ENCODE measurements at places on chromosomes 7 and 10. TPM values are rescaled to one million over a fixed set of nuclear protein-coding genes. Genes with fewer than 3 reads are reported as not detected.

- no peak for DNase-seq
Measured at GRCh38 chr10:22900841-22901601, 26.8 kb upstream of the ARMC3 start.

The ADCY1 gene
- total RNA-seq: 1.8 TPM

- no peak for DNase-seq
Measured at GRCh38 chr7:101237206-101238067, at the start of gene CLDN15. Gene CLDN15, minus strand, starts transcription at chr7:101237802. Its CDS starts 221 bp downstream, at chr7:101237581.

The VWC2 gene
- not detected for total RNA-seq

DNA sequence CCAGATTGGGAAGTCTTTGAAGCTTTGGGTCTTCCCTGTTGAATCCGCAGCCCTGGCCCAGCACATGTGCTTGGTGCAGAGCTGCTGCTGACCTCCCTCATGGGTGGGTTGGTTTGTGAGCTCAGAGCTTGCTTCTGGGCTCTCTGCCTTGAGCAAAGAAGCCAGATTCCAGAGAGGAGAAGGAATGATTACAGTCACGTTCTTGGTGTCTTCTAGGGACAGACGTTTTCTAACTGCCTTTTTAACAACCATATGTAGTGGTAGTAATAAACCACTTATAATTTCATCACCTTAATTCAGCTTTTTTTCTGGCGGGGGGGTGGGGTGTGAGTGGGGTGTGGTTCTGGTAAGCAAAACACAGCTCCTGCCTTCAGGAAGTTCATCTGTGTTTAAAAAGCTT is 39.5 kb downstream of the LRMDA start:
- DNase-seq: peak; percentile 62

DNA sequence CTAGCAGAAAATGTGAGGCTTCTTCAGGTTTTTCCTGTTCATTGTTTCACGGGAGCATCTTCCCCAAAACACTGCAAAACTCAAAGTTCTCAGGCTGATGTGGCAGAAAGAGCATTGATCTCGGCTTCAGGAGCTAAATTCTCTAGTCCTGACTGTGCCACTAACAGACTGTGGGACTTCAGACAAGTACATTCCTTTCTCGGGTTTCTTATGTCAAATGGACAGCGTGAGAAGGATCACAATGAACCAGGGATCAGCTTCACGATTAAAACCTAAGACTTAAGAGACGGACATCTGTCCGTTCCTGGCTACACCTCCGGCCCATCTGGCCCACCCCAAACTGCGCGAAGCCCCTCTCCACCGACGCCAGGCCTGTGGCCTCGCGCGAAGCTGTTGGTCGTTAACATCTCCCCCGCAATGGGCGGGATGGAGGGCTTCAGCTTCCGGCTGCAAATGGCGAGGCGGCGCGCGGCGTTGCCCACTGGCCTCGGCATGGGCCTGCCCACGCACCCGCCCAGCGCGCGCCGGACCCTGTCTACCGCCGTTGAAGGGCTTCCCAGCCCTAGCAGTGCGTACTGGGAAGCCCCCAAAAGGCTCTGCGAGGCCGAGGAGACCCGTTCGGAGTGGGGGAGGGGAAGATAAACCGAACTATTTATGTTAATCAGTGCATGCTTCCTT is 549 bp upstream of the DDX50 start:
- DNase-seq: no peak

DNA sequence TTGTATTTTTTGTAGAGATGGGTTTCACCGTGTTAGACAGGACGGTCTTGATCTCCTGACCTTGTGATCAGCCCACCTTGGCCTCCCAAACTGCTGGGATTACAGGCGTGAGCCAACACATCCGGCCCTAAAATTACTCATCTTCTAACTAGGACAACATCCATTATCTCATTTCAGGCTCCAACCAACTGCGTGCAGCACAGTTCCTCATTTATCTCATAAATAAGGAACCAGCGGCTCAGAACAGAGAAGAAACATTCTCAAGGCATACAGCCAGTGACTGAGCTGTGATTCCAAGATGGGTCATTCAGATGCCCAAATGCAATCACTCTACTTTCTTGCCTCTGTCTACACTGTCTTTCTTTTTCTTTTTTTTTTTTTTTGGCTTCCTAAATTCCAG is 356.1 kb downstream of the ELMO1 start:
- DNase-seq: no peak

GRCh38 chr10:5040010-5040673 is 36.5 kb upstream of the AKR1C2 start:
- DNase-seq: no peak

- no peak for DNase-seq
Measured at GRCh38 chr7:2929321-2930201, 85.5 kb upstream of the GNA12 start.

DNA sequence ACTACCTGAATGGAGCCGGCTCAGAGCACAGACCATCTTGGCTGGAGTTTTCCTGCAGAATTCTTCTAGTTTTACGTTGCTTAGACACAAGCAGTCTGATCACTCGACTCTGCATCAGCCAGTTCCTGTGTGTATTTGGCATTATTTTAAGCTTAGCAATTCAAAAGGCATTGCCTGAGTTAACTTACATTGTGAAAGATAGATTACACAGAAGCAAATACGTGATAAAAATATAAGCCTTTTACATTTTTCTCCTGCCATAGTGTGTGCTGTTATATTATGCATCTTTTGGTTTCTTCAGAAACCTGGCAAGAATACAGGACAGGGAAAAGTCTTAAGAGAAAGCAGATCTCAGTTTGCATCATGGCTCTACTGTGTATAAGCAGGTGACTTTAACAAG is 98.1 kb downstream of the LRRC4 start:
- DNase-seq: no peak

DNA sequence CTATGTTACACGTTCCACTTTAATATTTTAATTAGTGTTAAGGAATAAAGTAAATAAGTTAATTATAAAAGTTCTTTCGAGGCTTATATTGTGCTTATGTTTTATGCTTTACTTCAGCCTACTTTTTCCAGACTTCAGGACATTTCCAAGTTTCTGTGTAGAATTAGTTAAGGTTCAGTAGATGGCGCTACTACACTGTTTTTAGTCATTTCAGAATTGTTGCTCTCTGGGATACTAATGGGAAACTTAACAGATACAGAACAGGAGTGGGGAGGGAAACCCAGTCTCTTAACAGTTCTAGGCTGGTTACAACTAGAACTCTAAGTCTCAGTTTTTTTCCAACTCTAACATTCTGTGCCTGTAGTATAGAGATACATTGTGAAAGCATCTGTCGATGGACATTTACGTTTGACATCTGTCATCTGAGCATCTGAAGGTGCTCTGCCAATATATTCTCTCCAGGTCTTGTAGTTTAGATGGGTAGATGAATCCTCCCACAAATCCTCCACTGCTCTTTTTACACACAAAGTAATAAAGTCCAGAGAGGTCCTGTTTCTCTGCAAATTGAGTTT is 56.8 kb upstream of the FAM171A1 start:
- DNase-seq: peak; percentile 92

GRCh38 chr7:133582766-133583523 is 330.1 kb downstream of the EXOC4 start:
- DNase-seq: no peak

- DNase-seq: no peak
Measured at GRCh38 chr10:86105640-86106039, 261.0 kb downstream of the GRID1 start.

The SFRP4 gene
- 5.3 TPM for total RNA-seq

DNA sequence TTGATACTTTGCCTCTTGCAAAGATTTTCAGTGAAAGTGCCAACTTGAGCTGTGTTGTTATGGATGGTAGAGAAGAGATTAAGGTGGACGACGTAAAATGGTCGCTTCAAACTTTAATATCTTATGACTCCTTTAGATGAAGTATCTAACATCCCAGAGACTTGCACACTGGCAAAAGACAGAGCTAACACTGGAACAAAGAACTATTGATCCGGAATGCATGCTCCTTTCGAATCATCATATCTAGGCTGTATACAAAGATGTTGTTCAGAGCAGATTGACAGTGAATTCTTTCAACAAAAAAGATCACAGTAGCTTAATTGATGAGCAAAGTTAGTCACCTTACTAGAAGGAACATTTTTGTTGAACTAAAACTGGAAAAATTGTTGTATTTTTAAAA is 592.7 kb downstream of the NXPH1 start:
- no peak for DNase-seq

DNA sequence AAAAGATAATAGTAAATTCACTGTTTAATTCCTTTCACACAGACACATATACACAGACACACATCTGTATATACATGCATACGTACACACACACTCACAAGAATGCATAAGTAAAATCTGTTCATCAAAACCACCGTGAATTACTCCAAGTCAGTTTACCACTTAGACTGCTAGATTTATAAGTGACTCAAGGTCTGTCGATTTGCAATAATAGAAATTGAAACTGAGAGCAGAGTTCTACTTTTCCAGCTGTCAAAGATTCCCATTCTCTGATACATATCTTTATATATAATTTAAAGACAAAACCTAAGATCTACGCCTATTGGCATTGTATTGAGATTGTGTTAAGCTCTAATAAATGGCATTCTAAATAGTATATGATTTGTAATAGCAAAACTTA is 9.9 kb upstream of the HGF start:
- no peak for DNase-seq

The PON1 gene
- 0.20 TPM for total RNA-seq

DNA sequence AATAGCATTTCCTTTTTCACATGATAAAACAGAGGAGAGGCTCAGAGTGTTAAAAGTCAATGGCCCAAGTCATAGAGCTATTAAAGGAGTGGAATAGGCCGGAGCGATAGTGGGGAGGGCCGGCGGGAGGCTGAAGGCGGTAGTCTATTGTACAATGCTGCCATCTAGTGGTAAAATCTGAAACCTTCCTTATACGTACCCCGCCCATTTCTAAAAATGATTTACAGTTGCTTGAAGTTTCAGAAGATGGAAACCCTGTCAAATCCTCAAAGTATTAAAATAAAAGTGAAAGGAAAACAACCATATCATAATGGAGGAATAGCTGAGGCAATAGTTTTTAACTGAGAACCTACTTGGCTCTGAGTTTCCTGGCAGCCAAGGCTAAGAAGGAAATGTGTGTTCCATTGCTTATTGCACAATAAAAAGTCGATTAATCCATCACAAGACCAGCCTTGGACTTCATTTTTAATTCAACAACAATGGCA is 209.1 kb downstream of the CCSER2 start:
- peak; percentile 74 for DNase-seq

GRCh38 chr7:108104324-108104723 is 25.8 kb downstream of the LAMB4 start:
- DNase-seq: no peak

DNA sequence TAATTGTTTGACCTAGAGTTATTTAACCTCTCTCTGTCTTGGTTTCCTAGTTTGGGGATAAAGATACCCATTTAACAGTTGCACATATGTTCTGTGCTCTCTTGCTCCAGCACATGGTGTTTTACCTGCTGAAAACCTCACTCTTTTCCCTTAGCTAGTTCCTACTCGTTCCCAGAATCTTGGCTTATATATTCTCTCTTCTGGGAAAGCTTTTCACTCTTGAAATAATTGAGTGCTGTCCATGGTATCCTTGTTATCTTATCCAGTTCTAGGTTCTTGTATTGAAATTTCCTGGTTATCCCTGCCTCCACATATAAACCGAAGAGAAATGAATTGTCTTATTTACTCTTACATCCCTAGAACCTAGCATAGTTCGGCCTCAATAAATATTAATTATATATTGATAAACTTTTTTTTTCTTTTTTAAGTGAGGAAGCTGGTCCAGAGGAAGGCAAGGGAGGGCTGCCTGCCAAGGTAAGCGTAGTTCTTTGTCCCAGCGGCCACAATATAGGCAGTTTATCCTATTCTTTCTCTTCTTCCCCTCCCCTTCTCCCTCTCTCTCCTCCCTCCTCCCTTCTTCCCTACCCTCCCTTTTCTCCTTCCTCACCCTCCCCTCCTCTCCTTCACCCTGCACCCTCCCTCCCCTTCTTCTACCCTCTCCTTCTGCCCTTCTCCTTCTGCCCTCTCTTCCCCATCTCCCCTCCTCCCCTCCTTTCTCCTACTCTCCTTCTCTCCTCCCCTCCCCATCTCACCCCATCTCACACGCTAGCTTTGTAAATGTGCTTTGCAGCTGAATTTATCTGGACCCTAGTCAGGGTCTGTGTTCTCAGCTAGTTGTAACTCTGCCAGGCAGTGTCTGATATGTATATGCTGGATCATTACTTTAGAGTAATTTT is 7.9 kb downstream of the WEE2 start:
- no peak for DNase-seq

DNA sequence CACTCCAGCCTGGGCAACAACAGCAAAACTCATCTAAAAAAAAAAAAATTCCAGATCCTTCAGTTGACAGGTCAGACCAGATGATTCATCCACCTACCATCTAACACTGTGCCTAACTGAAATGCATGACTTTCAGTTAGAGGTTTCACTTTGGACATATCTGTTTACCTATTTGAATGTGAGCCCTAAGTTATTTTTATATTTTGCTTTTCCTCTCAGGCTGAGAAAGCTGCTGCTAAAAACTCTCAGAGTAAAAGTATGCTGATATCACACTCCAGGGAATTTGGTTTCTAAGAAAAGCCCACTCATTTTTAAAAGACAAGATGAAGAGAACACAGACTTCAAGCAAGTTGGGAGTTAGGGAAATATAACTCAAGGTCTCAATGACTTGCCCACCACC is 126.0 kb downstream of the SGMS1 start:
- no peak for DNase-seq

DNA sequence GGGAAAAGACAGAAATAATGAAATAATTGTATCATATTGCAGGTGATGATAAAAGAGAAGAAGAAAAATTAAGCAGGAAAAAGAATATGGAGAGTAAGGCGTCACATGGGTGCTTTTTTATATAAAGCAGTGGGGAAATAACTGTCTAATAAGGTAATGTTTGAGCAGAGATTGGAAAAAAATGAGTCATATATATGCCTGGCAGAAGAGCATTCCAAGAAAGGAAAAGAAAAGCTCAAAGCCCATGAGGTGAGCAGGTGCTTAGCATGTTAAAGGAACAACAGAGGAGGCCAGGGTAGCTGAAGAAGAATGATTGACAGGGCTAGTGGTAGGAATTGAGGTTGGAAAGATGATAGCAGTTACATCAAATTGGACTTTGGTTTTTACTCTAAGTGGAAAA is 739.5 kb downstream of the SORCS1 start:
- no peak for DNase-seq

Measured in lung (tissue), 17 donors.